Activated CD8-positive, alpha-beta memory T cell treated with anti-CD3 and anti-CD28 coated beads for 36 hours (primary cell): ENCODE measurements at places on chromosomes 1 and 21. TPM values are rescaled to one million over a fixed set of nuclear protein-coding genes. Genes with fewer than 3 reads are reported as not detected.

The OR2M4 gene
- total RNA-seq, result not detected

The CLEC20A gene
- not detected for total RNA-seq

The SPRR2F gene
- total RNA-seq, result not detected

The HES4 gene
- 0.27 TPM for total RNA-seq

The CD247 gene
- 157 TPM for total RNA-seq

The DIPK1A gene
- 11.9 TPM for total RNA-seq

The NR1I3 gene
- total RNA-seq, result not detected

The CELA3A gene
- total RNA-seq, result not detected

The RASAL2 gene
- not detected for total RNA-seq

The MYBPH gene
- total RNA-seq, result not detected

The ETNK2 gene
- total RNA-seq, result 0.96 TPM

The TXLNA gene
- total RNA-seq, result 100 TPM

The BCL2L15 gene
- total RNA-seq, result 0.74 TPM

The CHI3L2 gene
- total RNA-seq, result 2.1 TPM

The ALG14 gene
- total RNA-seq, result 4.6 TPM

The PCP4 gene
- total RNA-seq, result not detected

The S100B gene
- total RNA-seq, result 0.71 TPM

The UBE2U gene
- total RNA-seq, result not detected

The RSPH1 gene
- not detected for total RNA-seq

The CDK11B gene
- 44.3 TPM for total RNA-seq

The SPTA1 gene
- not detected for total RNA-seq

The GSTM1 gene
- not detected for total RNA-seq

The TTC39A gene
- 0.21 TPM for total RNA-seq

The SPATA17 gene
- not detected for total RNA-seq

The C1QTNF12 gene
- total RNA-seq, result 1.2 TPM

The ADIPOR1 gene
- total RNA-seq, result 92.0 TPM

The SPATA46 gene
- total RNA-seq, result not detected

The SLC9C2 gene
- total RNA-seq, result not detected

The UBR4 gene
- total RNA-seq, result 119 TPM

The DCST1 gene
- total RNA-seq, result not detected

The FOXD3 gene
- total RNA-seq, result not detected

The CIART gene
- 5.2 TPM for total RNA-seq

The LCE2A gene
- total RNA-seq, result not detected

The PADI2 gene
- total RNA-seq, result not detected
